GOT3 (cell line): ENCODE measurements at places on chromosomes 12 and 14.

DNA sequence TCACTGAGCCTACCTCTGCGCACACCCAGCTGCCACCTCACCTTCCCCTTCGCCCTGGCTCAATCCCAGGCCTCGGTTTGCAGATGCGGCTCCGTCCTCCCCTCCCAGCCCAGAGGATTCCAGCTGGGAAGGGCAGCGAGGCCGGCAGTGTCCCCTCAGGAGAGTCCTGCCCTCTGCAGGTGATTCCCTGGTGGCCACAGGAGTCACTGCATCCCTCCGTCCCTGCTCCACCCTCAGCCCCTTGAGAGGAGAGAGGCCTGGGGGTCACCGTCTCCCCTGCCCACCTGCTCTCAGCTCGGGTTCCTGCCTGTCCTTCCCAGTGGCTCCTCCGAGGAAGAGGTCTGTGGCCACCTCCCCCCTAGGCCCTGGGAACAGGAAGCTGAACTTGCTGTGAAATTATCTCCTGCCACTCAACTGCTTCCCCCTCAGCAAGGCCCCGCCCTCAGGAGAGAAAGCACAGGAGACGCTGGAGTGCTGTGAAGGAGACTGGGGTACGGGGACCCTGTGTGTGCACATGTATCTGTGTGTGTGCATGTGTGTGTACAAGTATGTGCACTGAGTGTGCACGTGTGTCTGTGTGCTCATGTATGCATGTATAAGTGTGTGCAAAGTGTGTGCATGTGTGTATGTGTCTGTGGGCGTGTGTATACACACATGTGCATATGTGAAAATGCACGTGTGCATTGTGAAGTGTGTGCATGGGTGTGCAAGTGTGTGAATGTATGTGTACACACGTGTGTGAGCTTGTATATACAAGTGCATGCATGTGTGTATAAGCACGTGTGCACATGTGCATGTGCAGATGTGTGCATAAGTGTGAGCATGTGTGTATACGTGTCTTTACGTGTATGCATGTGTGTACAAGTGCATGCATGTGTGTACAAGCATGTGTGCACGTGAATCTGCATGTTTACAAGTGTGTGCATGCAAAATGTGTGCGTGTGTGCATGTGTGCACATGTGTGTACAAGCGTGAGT lies 13.2 kb upstream of the GALNT9 start:
- DNase-seq = no peak

- DNase-seq = no peak
Measured at GRCh38 chr12:23049180-23049579, 424.2 kb downstream of the ETNK1 start.

GRCh38 chr14:93343266-93343665 lies 3.7 kb upstream of the COX8C start:
- no peak for DNase-seq

DNA sequence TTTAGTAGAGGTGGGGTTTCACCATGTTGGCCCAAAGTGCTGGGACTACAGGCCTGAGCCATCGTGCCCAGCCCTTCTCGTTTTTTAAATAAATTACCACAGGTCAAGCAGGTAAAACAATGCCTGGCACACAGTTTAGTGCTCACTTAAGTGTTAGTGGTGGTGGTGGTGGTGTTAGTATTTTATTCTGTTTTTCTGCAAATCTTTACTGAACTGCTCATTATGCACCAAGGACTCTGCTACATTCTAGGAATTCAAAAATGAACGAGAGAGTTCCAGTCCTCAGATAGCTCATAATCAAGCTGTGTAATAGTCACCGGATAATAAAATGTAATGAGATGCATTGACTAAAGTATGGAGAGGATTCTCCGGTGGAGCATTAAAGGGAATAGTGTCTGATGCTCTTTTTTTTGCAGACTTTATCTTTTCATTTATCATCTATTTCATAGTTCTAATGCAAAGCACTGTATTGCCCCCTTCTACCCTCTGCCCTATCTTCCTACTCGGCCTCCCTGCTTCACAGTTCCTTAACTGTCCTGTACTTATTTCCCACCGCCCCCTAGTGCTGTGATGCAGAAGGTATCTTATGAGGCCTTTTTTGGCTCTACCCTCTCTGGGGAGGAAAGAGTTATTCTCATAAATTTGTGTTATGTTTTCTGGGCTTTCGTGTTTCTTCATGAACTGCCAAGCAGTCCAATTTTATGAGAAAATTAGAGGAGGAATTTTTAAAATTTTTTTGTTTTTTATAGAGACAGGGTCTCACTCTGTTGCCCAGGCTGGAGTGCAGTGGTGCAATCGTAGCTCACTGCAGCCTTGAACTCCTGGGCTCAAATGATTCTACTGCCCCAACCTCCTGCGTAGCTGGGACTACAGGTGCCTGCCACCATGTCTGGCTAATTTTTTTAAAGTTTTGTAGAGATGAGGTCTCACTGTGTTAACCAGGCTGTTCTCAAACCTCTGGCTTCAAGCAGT lies 1.0 kb downstream of the ITFG2 start:
- DNase-seq = no peak
